ENCODE measurements at places on chromosomes 12 and 14. TPM values are rescaled to one million over a fixed set of nuclear protein-coding genes. Genes with fewer than 3 reads are reported as not detected.

GPR162 gene
- 9.4 TPM for total RNA-seq

YLPM1 gene
- total RNA-seq = 24.2 TPM

PRICKLE1 gene
- total RNA-seq = 6.1 TPM

GALNT8 gene
- not detected for total RNA-seq

CCDC38 gene
- total RNA-seq = not detected

KSR2 gene
- total RNA-seq = 0.30 TPM

TBX5 gene
- total RNA-seq = not detected

MAP1LC3B2 gene
- total RNA-seq = 0.32 TPM

VDR gene
- under 0.01 TPM for total RNA-seq

TSHR gene
- total RNA-seq = not detected

TBC1D30 gene
- 30.2 TPM for total RNA-seq

KRT78 gene
- total RNA-seq = not detected

HOXC10 gene
- not detected for total RNA-seq

ZNF891 gene
- 0.76 TPM for total RNA-seq

RND1 gene
- 2.1 TPM for total RNA-seq

NAA30 gene
- 25.3 TPM for total RNA-seq

CLEC4C gene
- total RNA-seq = not detected

ESRRB gene
- total RNA-seq = not detected

CCDC177 gene
- total RNA-seq = not detected

All from epithelial cell of umbilical artery (primary cell).